ENCODE measurements at places on chromosomes 4 and X.

- DNase-seq: no peak
Measured at GRCh38 chr4:146398404-146398803, 123.3 kb downstream of the SLC10A7 start.

DNA sequence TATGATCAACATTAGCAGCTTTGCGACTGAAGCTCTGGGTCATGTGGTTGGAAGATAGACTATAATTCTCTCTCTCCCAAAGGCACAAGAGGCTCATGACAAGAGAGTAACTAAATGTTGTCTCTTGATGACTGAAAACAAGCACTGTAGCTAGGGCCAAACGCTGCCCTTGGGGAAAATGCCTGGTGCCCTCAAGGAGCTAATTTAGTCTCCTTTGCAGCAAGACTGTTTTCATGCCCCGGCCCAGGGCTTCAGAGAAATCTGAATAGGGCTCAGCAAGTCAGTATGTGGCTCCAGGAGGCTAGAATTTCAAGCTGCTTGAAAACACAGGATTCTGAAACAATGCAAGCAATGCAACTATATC, 411.9 kb downstream of the GPAT3 start:
- no peak for DNase-seq

- DNase-seq: no peak
Measured at GRCh38 chr4:1684506-1685234, 557 bp upstream of the FAM53A start.

GRCh38 chr4:3306450-3306849, 13.6 kb downstream of the RGS12 start:
- DNase-seq: no peak

- DNase-seq: no peak
Measured at GRCh38 chr4:79255793-79256192, 70.1 kb downstream of the NAA11 start.

GRCh38 chr4:25809996-25810395, 52.8 kb downstream of the SEL1L3 start:
- no peak for DNase-seq

- no peak for DNase-seq
Measured at GRCh38 chr4:16344853-16345252, 118.6 kb upstream of the TAPT1 start.
